ENCODE measurements at places on chromosomes 1 and 21.

GRCh38 chr1:163544441-163544840 is 222.7 kb downstream of the NUF2 start:
- no peak for DNase-seq

DNA sequence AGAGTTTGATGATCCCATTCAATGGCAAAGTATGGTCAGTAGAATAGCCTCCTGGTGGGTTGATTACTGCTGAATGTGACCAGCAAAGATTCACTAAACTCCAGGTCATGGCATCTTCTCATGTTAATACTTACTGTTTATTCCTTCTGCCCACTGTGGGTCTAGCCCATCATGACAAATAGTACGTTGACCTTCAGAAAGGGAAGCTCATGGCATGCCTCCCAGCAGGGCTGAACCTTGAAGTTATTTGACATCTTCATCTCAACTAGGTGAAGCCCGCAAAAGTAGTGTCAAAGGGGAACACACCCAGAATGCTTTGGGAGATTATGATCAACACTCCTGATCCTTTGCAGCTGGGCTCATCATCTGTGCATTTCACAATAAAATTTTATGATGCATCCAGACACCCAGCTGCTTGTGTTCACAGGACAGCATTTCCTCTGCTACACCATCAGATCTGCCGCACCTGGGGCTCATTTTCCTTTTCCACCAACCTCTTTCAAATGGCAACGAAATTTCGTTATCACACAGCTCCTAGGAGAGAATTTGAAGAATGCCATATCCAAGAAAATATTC is 49.6 kb downstream of the HLX start:
- DNase-seq: no peak

DNA sequence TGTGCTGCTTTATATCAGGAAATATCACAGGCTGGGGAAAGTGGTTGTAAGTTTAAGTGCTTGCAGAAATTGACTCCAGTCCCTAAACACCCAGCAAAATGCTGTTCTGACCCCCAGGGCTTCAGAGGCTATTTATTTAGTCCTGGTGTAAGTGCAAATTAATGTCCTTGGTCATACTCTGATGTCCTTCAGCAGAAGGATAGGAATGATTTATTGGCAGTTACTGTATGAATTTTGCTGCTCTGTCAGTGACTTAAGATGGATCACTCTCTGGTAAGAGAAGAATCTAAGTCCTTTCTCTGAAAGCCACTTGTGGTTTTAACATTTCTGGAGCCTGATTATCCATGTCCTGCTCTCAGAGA is 21.9 kb downstream of the FAM20B start:
- no peak for DNase-seq

DNA sequence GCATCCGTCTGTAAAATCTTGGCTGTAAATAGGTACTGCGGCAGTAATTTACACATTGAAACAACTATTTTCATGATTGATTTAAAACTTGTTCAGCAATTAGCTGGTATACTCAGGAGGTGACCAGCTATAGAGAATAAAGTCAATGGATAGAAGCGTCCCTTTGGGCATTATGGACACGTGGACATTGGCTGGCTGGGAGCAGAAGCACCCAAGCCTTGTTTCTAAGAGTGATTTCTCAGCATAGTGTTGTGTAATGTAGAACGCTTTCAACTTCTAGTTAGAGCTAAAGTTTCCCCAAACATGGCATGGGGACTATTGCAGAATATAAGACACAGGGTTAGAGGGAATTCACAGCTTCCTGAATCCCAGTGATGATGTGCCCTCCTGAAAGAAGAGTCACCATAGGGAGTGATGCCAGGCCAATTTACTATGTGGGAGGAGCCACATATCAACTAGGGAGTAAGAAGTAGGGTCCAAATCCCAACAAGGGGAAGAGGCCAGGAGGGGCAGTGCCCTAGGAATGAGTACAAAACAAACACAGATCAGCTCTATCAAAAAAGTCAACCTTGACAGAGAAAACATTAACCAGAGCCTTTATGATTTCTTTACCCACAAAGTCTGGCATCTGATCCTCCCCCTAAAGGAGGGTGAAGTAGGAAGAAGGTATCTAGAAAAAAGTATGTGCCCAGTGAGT is 92.7 kb downstream of the SUSD4 start:
- no peak for DNase-seq

DNA sequence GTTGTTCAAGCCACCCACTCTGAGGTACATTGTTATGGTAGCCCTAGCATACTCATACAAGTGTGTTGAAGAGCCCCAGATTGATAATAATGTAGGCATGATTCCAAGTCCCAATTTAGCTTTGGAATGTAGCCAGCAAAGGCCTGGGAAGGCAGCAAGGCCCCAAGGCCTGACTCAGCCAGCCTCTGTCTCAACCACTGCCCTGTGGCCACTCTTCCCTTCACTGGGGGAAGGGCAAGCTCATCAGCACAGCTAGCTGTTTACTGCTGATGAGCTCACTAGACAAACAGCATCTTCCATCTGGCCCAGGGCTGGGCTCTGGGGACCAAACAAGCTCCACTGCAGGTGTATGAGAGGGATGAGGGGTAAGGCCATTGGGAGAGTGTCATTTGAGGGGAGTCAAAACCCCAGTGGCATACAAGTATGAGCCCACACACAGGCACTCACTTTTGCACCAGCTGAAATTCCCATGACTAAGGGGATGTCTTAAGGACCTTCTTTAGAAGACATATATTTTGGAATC is 2.2 kb upstream of the IRF6 start:
- DNase-seq: no peak

DNA sequence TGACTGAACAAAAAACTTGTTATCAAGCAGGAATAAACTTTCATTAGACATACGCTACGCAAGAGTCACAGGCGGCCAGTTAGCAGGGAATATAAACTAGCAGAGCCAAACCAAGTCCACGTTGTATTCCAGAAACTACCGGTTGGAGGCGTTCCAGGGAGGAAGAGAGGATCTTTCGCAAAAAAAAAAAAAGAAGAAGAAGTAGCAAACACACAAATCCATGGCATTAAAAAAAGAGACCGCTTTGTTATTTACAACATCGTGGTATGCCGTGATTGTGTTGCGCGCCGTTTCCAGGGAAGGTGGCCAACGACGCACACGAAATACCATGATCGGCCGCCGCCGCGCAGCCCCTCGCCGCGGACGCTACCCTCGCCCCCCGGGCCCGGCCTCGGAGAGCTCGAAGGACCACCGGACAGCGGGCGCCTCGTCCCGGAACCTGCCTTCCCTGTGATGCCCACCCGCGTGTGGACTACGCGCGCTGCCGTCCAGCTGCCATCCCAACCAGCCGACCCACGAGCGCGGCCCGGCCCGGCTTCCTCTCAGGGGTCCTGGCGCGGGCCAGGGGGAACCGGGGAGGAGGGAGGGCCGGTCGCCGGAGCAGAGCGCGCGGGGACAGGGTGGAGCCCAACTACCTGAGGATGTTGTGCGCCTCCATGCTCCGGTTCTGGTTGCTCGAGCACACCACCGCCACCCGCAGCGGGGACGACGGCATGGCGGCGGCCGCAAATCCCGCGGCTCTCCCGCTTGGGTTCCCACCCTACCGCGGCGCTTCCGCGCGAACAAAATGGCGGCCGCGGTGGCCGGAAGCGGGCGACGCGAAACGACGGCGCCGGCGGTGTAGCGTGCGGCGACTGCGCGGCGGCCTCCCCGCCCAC is 581 bp downstream of the SSU72 start:
- DNase-seq: no peak
